ENCODE measurements at places on chromosomes 1 and 21. TPM values are rescaled to one million over a fixed set of nuclear protein-coding genes. Genes with fewer than 3 reads are reported as not detected.

DNA sequence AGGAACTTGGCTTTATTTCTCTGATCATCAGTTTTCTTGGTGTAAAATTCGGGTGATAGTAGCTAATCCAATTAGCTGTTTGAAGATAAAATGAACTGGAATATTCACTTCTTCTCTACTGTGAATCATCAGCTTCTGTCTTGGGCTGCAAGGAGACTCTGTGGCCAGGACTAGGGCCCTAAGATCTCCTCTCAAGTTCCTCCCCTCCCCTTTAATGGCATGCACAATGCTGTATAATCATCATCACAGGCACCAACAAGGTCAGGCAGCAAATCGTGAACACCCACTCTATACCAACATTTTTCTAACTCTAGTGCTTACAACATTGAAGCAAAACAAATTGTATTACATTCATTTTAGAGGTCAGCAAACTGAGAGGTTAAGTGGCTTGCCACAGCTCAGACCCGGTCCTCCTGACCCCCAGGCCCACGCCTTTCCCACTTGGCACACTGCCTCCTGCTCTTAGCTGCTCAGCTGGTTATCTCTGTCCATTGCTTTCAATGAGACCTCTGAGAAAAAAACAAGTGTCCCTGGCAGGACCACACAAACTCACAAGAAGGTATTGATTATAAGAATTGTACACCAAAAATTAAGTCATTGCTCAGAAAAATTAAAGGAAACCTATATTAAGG lies 31.8 kb downstream of the LRRC52 start:
- no peak overlapping the region for H3K4me3 ChIP-seq
- H3K27me3 ChIP-seq = no peaks in the 10 kb centered on the region
- no peaks in the 10 kb centered on the region for H3K4me1 ChIP-seq
- no peak overlapping the region for H3K27ac ChIP-seq
- DNase-seq = no peak

The TEX38 gene
- total RNA-seq = not detected

The LRRC38 gene
- total RNA-seq = not detected

- no peaks in the 10 kb centered on the region for H3K36me3 ChIP-seq
- no peak overlapping the region for H3K27ac ChIP-seq
- H3K4me1 ChIP-seq = no peaks in the 10 kb centered on the region
Measured at GRCh38 chr1:184315254-184315653, 71.6 kb upstream of the C1orf21 start.

GRCh38 chr1:19622204-19622603 lies 21.9 kb upstream of the NBL1 start:
- H3K27ac ChIP-seq = no peak overlapping the region
- H3K4me3 ChIP-seq = no peak overlapping the region
- peaks cover 14% of the 10 kb centered on the region for H3K36me3 ChIP-seq

- H3K27me3 ChIP-seq = no peaks in the 10 kb centered on the region
- no peaks in the 10 kb centered on the region for H3K36me3 ChIP-seq
- no peaks in the 10 kb centered on the region for H3K4me1 ChIP-seq
- H3K27ac ChIP-seq = no peak overlapping the region
Measured at GRCh38 chr1:222950892-222951291, 136.1 kb downstream of the DISP1 start.

The APOBEC4 gene
- not detected for total RNA-seq

DNA sequence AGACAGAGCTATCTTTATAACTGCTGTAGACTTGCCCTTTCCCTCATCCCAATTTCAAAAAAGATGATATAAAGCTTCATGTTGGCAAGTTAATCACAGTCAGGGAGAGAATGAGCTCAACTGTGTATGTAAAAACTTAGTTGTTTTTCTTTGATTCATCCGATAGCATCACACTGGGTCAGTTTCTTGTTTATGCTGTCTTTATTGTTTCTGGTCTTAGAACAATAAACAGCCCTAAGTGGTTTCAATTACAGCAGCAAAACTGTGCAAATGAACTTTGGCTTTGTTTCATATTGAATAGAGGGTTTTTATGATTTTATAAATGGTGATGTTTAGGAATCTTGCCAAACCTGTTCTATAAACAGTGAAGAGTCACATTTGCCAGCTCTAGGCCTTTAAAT lies 423.8 kb upstream of the CXADR start:
- no peaks in the 10 kb centered on the region for H3K27me3 ChIP-seq
- H3K4me1 ChIP-seq = no peaks in the 10 kb centered on the region
- no peaks in the 10 kb centered on the region for H3K36me3 ChIP-seq
- no peak overlapping the region for H3K4me3 ChIP-seq
- H3K27ac ChIP-seq = no peak overlapping the region

DNA sequence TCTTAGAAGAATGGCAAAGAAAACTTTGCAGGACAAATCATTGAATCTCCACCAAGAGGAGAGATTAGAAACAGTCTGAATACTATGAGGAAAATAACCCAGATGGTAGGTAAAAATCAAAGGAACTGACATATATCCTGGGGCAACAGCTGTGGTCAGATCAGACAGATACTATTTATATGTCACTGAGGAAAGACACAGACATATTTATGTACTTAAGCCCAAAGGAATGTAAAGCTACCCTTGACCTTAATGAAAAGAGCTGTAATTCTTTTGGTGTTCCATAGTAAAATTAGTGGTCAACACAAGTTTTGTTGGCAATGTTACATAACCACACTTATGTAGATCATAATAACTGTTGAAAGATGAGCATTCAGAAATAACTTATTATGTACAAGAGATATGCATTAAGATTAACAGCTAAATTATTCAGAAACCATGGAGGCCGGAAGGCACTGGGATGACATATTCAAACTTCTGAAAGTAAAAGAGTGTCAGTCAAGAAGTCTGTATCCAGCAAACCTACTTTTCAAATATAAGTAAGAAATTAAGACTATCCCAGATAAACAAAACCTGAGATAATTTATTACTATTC lies 166.1 kb upstream of the SAMSN1 start:
- H3K27me3 ChIP-seq = no peaks in the 10 kb centered on the region
- H3K36me3 ChIP-seq = no peaks in the 10 kb centered on the region
- no peak overlapping the region for H3K27ac ChIP-seq
- H3K4me3 ChIP-seq = no peak overlapping the region

The SLC1A7 gene
- total RNA-seq = 0.28 TPM
